Right ventricle myocardium superior (tissue), 1 donor: ENCODE measurements at places on chromosomes 4 and X. TPM values are rescaled to one million over a fixed set of nuclear protein-coding genes. Genes with fewer than 3 reads are reported as not detected.

DNA sequence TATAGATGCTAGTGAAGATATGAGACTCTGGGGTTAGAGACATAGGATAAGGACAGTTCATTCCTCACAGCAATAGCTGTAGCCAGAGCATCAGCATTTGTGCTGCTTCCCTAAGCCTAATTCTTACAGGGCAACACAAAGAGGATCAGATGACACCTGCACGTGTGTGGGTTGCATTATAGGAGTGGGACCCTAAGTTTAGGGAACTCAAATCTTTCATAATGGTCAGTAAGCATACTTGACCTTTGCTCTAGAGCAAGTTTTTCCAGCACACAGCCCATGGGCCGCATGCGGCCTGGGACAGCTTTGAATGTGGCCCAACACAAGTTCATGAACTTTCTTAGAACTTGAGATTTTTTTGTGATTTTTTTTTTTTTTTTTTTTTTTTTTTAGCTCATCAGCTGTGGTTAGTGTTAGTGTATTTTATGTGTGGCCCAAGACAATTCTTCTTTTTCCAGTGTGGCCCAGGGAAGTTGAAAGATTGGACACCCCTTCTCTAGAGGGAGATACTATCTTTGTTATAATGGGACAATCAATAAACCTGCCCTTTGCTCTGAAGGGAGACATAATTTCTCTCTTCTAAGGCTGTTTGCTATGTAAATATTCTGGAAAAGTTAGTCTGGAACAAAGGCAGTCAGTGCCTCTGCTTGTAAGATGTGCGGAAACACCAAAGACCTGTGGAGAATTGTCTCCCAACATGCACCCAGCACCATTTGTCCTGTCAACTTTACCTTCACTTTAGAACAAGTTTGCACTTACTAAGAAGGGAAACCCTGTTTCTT lies 650.2 kb downstream of the ZNF674 start:
- no peak for DNase-seq

GRCh38 chrX:16172391-16172790 lies 5.1 kb downstream of the MAGEB17 start:
- no peak for DNase-seq

GRCh38 chrX:20116087-20116576 lies 575 bp downstream of the MAP7D2 start:
- no peak for DNase-seq

The ENPEP gene
- total RNA-seq: 3.3 TPM

DNA sequence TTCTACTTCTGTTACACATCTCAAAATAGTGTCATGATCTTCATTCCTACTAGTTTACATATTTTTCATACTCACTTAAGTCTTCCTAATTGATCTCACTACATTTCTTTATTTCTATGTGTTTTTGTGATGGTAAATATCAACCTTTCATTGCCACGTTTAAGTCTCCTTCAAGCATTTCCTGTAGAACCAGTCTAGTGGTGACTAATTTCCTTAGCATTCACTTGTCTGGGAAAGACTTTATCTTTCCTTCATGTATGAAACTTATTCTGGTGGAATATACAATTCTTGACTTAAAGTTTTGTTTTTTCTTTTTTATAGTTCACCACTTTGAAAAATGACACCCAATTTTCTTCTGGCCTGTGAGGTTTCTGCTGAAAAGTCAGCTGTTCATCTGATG lies 181.4 kb upstream of the NEIL3 start:
- DNase-seq: no peak
